ENCODE measurements at places on chromosomes 4 and X. TPM values are rescaled to one million over a fixed set of nuclear protein-coding genes. Genes with fewer than 3 reads are reported as not detected.

- DNase-seq: no peak
Measured at GRCh38 chr4:158033416-158034120, 139.3 kb downstream of the GASK1B start.

GRCh38 chr4:16205298-16206164 is 20.7 kb downstream of the TAPT1 start:
- peak; percentile 40 for DNase-seq

DNA sequence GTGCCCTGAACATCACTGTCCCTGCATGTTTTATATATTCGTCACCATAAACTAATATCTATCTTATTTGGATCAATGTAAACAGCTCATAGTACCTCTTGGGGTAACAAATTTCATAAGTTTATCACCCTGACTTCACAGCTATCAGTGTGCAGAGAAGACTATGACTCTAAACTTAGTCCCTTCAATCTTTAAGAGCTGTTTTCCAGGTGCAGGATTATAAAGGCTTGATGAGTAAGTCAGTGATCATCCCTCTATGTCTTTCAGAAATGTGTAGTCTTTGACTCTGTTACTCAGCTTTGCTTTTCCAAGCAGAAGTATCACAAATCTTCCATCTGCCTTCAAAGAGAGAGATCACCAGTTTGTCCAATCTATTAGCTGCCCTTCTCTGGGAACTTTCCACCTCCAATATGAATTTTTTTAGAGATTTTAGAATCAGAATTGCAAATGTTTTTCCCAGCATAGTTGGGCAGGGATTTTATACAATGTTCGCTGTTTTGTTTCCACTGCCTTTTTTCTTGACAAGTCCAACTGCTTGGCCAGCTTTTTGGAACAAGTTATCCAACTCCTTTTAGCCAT is 45.1 kb upstream of the TSPAN7 start:
- no peak for DNase-seq

DNA sequence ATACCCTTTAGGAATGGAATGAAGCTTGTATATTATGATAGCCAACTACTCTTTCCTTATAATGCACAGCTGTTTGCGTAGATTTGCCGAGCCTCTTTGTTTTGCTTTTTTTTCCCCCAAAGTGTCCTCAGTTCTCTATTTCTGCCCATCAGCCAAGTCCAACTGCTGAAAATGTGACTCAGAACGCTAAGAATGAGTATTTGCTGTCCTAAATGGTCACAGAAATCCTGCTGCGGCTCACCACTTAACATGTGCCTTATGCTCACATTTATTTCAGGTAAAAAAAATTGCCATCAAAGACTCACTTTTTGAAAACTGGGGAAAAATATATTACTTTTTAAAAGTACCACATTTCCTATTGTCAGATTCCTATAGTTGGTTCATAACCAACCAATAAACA is 36.9 kb downstream of the GABRA4 start:
- no peak for DNase-seq

DNA sequence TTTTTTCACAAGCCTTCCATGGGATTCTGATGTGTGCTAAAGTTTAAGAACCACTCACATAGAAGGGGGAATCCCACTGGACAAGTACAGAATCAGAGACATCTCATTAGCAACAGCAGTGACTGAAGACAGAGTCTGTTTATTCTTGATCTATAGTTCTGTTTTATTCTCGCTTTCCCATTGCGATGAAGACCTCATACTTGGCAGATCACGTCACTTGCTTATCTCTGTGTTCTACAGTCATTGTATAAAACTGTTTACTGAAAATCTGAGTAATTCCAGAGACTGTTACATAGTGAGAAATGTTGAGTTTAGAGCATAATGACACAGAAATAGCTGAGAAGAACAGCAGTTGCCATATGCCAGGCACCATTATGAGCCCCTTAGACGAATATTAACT is 185.5 kb downstream of the PTTG2 start:
- no peak for DNase-seq

- no peak for DNase-seq
Measured at GRCh38 chr4:138555584-138555983, 313.4 kb upstream of the SLC7A11 start.

- DNase-seq: no peak
Measured at GRCh38 chr4:169849456-169849855, 91.7 kb upstream of the HPF1 start.

- DNase-seq: no peak
Measured at GRCh38 chrX:151675121-151675746, 20.0 kb upstream of the PRRG3 start.

GRCh38 chr4:113790478-113790877 is 28.9 kb upstream of the CAMK2D start:
- no peak for DNase-seq

- no peak for DNase-seq
Measured at GRCh38 chrX:155179346-155179997, 36.8 kb upstream of the VBP1 start.

The CLGN gene
- not detected for total RNA-seq

The GAGE10 gene
- not detected for total RNA-seq

The MFAP3L gene
- 2.4 TPM for total RNA-seq

The PROM1 gene
- not detected for total RNA-seq

The PDLIM3 gene
- not detected for total RNA-seq

The PGAM4 gene
- not detected for total RNA-seq

All from CD4-positive, alpha-beta memory T cell (primary cell).